Hematopoietic multipotent progenitor cell treated with erythropoietin and hydrocortisone succinate and interleukin-3 and kit ligand, for 6 days (in vitro differentiated cells): ENCODE measurements at places on chromosomes 1 and 21.
A peak's percentile ranks its signal among the peaks of the same experiment; 100 is the strongest.

GRCh38 chr1:160743266-160743665 is 4.2 kb downstream of the SLAMF7 start:
- no peak for DNase-seq

DNA sequence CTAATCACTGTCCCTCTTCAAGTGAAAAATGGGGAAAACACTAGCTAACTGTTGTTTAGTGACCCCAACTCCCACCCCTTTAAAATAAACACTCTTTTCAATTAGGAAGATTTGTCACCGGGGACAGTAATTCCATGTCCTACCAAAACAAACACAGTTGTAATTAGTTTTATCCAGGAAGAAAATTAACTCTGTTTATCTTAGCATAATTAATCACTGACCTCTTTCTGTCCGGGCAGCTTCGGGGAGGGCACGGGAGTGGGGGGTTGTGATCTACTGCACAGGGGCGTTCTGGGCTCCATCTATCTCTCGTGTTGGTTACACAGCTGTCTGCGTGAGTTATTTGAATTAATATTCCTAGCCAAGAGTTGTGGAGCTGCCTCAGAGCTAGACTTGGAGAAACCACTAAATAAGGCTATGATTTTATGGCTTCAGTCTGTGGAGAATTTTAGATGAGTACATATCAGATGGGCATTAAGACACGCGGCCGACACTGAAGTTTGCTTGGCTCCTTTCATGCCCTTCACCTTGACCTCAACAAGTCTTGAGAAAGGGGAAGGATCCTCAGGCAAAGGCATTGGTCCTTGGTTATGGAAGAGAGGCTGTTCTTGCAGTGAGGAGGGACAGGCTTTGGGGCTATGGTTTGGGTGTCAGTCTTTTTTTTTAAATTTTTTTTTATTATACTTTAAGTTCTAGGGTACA is 102.0 kb upstream of the TRABD2B start:
- no peak for DNase-seq

DNA sequence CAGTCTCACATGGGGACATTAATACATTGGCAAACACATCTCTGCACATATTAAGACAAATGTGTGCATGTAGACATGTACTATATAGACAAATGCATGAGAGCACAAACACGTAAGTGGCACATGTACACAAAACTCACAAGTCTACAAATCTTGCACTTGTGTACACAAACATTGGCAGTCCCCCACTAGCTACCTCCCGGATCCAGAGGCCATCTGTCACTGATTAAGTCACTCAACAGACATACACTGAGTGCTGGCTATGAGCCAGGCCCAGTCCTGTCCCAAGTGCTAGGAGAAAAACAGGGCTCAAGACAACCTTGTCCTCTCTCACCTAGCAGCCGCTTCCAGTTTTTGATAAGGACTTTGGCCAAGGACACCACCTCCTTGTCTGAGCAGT is 7.0 kb downstream of the TCEA3 start:
- DNase-seq, result peak; percentile 81

GRCh38 chr1:7224644-7225043 is 439.4 kb downstream of the CAMTA1 start:
- DNase-seq, result peak; percentile 9

- no peak for DNase-seq
Measured at GRCh38 chr1:187744665-187745064, 915.9 kb downstream of the PLA2G4A start.

GRCh38 chr1:41500781-41501518 is 16.5 kb upstream of the EDN2 start:
- no peak for DNase-seq

GRCh38 chr1:105204836-105205371 is 1455.2 kb downstream of the AMY1C start:
- no peak for DNase-seq

DNA sequence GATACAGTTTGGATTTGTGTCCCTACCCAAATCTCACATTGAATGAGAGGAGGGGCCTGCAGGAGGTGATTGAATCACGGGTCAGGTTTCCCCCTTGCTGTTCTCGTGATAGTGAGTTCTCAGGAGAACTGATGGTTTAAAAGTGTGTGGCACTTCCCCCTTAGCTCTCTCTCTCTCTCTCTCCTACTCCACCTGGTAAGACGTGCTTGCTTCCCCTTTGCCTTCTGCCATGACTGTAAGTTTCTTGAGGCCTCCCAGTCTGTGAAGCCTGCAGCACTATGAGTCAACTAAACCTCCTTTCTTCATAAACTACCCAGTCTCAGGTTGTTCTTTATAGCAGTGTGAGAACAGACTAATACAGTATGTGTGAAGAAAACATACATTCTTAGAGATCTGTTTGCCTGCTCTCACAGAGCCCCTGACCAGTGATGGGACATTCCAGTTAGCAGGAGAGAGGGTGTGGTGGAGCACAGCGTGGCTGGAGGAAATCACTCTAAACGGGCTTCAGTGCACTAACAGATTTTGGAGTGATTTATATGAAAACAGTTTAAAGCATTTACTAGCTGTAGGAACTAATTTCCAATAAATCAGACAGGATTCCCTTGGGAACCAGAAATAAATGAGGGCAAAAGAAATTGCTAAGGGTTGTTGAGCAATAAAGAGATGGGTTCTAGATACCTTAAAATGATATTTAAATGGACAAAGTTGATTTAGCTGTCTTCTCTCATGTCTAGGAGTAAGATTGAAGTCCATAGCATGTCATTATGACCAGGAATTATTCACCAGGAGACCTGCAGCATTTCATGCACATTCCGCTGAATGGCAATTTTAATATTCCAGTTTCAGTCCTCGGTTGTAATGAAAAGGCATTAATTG is 411.0 kb downstream of the CAMTA1 start:
- no peak for DNase-seq

- DNase-seq, result no peak
Measured at GRCh38 chr1:60173729-60174505, 100.3 kb upstream of the C1orf87 start.

DNA sequence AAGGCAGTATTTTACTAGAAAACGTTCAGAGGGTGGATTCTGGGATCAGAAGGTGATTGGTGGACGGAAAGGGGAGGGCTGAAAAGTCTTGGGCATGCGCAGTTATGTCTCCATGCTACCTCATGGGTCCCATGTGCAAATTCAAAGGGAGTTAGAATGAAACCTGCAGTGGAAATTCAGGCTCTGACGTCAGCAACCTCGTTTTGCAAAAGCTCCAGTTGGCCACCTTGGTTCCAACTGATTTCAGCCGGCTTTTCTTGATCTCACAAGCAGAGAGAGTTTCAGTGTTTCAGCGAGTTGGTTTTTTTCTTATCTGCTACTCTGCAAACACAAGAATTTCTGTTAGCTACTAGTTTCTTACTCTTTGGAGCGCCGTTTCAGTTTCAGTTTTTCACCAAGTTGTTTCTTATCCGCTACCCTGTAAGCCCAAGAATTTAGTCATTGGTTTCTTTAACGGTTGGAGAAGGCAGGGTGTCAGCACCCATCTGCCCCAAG is 69.8 kb upstream of the PGBD5 start:
- no peak for DNase-seq

- DNase-seq, result no peak
Measured at GRCh38 chr1:241479294-241479693, 40.3 kb downstream of the FH start.

- DNase-seq, result peak; percentile 24
Measured at GRCh38 chr1:69569175-69569541, 1.4 kb downstream of the LRRC7 start.

DNA sequence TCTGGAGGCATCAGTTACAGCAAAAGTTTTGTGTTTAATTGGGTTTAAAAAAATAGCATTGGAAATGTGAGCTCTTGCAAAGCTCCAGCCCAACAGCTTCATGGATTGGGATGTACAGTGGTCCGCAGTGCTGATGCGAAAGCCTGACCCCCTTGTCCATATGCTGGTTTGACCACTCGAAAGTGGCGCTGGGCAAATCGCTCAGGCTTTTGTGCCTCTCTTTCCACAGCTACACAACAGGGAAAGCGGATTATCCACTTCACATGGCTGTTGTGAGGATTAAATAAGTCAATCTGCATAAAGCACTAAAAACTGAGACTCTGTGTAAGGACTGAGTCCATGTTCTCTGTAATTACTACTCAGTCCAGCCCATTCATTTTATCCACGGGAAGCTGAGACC is 57.2 kb downstream of the HUNK start:
- DNase-seq, result no peak

DNA sequence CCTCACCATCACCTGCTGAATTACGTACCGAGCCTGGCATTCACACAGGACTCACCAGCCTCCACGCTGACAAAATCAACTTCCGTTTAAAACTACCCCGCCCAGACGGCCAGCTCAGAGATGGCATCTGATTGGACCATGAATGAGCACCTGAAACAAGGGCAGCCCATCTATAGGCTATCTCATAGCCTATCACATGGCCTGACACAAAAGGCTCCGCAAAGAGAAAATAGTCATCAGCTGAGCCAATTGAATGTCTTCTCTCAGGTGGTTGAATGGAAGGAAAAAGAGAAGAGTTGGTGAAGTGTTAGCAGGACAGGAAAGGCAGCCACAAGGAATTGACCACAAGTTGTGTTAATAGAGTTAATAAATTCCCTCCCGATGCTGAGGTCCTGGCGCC is 50.6 kb upstream of the ZC3H12A start:
- no peak for DNase-seq

DNA sequence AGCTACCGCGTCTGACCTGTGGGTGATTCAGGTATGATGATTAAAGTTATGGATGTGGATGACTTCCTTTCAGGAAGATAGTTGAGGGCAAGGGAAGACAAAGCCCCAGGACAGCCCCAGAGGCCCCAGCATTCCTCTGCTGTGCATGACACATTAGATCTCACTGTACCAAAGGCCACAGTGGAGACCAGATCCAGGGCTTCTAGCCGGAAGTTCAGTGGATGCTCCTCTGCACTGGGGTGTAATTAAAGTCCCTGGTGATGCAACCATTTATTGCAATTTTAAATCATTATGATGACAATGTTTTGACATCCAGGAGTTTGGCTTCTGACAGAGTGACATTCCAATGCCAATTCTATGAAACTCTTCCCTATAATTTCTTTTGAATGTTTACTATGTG is 5.0 kb downstream of the C4BPA start:
- no peak for DNase-seq

- no peak for DNase-seq
Measured at GRCh38 chr1:17440827-17441168, 1.3 kb upstream of the RCC2 start.

DNA sequence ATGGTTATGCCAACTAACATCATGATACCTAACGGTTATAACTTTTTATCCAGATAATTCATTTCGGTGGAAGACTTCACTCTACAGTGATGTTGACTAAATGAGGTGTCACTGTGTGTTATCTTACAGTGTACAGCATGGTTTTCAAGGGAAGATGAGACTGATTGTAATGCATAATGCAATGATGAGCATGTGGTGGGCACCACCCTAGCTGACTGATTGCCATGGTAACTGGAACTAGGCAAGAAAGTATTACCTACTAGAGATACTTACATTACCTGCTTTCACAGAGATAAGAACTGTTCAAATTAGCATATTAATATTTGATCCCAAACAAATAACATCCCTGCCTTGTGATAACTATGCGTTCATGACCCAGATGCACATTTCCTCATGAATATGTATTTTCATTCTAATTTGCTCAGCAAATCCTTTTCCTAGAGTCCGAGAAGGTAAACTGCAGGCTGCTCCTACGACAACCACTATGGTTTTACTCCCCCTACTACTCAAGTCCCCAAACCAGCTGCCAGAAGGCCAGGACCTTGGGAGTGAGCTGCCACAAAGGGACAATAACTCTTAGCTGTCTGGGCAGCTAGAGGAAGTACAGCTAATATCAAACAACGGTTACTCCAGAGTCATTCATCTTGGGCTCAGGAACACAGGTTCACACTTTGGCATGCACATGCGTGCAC is 29.2 kb downstream of the TRABD2B start:
- DNase-seq, result no peak

DNA sequence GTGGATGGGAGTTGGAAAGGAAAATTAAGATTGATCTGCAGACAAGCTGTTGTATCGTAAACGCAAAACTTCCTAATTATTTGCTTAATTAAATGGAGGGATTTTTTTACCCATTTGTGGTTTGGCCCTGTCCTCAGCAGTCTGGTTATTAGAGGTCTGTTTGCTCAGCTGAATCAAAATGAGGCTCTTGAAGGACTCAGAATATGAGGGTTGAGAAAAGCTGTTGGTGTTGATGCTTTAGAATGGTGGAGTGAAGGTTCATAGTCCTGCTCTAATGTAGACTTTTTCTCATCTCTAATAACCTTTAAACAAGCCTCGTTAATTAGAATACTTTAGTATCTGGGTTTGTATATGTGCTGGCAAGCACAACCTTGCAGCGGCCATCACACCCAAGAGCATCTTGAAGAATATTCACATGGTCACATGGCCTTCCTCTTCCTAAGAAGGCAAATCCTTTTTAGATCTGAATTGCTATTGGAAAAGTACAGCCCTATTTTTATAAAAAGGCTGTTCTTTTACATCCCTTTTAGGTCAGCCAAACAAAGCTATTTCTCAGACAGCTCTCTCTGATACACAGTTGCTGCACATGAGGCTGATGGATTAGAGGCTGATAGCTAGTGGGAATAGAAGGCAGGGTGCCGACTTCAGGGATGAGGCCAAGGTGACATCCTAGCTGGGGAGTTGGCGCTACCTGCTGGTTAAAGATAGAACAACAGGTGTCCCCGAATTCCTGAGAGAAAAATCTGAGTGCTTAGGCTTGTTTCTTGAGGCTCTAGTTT is 53.8 kb downstream of the MACF1 start:
- DNase-seq, result peak; percentile 82
